ENCODE measurements at places on chromosomes 7 and 10. TPM values are rescaled to one million over a fixed set of nuclear protein-coding genes. Genes with fewer than 3 reads are reported as not detected.

DNA sequence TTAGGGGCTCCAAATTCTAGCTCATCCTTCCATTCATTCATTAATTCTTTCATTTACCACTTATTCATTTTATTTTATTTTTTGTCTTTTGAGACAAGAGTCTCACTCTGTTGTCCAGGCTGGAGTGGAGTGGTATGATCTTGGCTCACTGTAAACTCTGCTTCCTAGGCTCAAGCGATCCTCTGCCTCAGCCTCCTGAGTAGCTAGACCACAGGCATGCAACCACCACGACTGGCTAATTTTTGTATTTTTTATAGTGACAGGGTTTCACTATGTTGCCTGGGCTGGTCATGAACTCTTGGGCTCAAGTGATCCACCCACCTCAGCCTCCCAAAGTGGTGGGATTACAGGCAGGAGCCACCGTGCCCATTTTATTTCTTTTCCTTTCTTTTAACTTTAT lies 31.6 kb downstream of the FGF8 start:
- no peak for DNase-seq

GRCh38 chr7:114644455-114644854 lies 229.8 kb downstream of the FOXP2 start:
- DNase-seq, result no peak

GRCh38 chr10:44316922-44317215 lies 68.0 kb downstream of the CXCL12 start:
- no peak for DNase-seq

DNA sequence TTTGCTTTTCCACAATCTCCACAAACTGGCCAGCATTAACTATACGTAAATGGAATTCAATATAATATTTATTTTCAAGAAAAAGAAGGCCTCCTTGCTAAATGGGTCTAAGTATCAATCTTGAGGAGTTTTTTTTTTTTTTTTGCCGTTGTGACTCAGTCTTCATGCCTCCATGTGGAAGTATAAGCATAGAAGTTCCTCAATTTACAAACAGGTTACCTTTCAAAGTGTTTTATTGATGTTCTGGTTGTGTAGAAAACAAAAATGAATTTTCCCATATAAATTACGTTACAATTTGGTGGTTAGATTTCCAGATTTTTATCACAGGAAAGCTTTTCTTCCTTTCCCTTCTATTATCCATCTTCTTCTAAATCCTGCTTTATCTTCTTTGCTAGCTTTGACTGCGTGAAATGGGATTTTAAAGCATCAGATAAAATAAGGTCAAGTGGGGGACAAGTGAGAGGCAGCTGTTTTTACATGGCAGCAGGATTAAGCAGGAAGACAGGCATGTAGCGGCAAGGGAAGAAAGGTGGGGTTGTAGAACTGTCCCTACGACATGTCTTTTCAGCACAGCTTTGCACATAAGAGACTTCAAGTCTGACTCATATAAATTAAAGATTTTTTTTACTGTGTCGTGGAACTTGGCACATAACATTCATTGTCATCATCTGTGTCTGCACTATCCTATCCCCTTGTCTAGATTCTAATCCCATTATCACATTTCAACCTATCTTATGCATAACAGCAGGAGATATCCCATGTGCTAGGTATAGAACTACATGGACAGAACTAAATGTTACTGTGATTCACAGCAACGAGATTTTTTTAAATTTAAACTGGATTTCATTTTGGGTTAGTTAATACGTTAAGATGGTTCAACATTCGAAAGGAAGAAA lies 135.3 kb upstream of the FAM3C start:
- no peak for DNase-seq

DNA sequence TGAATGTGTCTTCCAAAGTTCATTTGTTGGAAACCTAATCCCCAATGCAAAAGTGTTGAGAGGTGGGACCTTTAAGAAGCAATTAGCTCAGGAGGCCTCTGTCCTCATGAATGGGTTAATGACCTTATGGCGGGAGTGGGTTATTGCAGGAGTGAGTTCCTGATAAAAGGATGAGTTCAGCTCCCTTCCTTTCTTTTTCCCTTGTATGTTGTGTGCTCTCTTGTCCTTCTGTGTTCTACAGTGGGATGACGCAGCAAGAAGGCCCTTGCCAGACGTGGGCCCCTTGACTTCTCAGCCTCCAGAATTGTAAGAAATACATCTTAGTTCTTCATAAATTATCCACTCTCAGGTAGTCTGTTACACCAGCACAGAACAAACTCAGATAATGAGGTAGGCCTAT lies 206.0 kb downstream of the DNAJC1 start:
- no peak for DNase-seq

CALN1 gene
- 0.12 TPM for total RNA-seq

- DNase-seq, result no peak
Observed at GRCh38 chr7:129393255-129393654, 41.0 kb upstream of the STRIP2 start.

DNA sequence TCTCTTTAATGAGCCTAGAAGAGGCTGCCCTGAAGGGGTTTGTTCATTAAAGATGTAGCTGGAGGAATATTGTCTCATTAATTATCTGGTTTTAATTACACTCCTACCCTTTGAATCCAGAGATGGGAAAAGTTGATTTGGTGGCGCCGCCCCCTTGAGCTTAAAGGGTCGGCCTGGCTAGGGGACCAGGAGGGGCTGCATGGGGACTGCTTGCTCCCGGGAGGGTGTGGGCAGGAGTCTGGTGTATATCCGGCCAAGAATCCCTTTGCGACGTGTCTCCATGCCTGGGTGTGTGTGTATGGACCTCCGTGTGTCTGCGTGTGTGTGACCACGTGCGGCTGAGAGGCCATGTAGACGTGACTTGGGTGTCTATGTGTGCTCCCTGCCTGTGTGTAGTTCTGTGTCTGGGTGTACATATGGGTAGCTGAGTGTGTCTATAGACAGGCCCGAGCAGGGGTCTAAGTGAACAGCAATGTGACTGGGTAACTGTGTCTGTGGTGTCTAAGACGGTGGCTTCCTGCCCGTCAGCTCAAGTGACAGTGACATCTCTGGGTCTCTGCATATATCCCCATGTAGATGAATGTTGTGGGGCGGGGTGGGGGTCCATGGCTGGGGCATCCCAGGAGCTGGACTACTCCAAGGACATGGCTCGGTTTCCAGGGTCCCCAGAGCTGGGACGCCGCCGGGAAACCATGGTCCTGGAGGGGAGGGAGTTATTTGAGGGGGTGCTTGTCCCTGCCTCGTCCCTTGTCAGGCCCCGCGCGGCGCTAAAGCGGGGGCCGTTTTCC lies 10.7 kb downstream of the LBX1 start:
- DNase-seq, result no peak

All from activated CD4-positive, alpha-beta T cell treated with anti-CD3 and anti-CD28 coated beads for 36 hours (primary cell).